ENCODE measurements at places on chromosomes 12 and 14.

GRCh38 chr14:99466758-99467157 lies 13.9 kb downstream of the SETD3 start:
- no peak for DNase-seq

- no peak for DNase-seq
Observed at GRCh38 chr12:116709768-116710167, 28.1 kb downstream of the SPRING1 start.

- DNase-seq: no peak
Observed at GRCh38 chr14:90451961-90452360, 55.1 kb downstream of the CALM1 start.

DNA sequence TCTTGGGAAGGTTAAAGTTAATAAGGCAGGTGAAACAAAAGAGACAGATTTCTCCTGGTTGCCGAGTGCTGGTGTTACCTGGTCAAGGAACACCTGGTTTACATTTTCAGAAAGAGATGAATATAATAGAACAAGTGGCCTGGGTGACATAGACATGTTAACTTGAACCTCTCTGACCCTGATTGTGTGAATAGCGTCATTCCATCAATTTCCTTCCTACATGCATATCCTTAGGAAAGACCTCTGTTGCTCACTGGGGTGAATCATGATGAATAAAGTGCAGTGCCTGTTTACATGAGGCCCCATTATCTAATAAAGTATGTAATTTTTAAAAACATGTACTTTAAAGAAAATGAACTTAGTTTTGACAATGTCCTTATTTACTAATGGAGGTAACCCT lies 1822.9 kb upstream of the FLRT2 start:
- DNase-seq: no peak

- no peak for DNase-seq
Observed at GRCh38 chr12:89323568-89324218, 28.6 kb downstream of the DUSP6 start.

GRCh38 chr12:114406984-114407841 lies 1.3 kb upstream of the TBX5 start:
- DNase-seq: no peak

All from activated T-helper 1 cell treated with anti-CD3 and anti-CD28 coated beads, Interleukin-2, amount 50 U/mL, for 16 hours (primary cell).